ENCODE measurements at places on chromosomes 2 and 18.

GRCh38 chr2:160583146-160583535, 89.5 kb upstream of the RBMS1 start:
- DNase-seq, result no peak

DNA sequence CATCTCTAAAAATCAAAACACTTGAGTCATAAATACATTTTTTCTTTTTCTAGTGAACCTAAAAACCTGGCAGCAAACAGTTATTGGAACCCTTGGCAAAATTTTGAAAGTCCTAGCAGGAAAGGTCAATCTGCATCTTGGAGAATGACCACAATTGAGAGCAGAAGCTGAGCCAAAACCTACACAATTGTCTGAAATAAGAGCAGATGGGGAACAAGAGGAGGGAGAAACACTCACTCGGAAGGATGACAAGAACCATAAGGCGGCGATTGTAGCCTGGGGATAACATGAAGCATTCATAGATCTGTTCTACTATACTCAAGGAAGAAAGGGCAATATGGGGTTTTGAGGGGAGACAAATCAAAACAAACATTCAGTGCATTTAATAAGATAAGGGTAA, 117.0 kb downstream of the CHN1 start:
- no peak for DNase-seq

DNA sequence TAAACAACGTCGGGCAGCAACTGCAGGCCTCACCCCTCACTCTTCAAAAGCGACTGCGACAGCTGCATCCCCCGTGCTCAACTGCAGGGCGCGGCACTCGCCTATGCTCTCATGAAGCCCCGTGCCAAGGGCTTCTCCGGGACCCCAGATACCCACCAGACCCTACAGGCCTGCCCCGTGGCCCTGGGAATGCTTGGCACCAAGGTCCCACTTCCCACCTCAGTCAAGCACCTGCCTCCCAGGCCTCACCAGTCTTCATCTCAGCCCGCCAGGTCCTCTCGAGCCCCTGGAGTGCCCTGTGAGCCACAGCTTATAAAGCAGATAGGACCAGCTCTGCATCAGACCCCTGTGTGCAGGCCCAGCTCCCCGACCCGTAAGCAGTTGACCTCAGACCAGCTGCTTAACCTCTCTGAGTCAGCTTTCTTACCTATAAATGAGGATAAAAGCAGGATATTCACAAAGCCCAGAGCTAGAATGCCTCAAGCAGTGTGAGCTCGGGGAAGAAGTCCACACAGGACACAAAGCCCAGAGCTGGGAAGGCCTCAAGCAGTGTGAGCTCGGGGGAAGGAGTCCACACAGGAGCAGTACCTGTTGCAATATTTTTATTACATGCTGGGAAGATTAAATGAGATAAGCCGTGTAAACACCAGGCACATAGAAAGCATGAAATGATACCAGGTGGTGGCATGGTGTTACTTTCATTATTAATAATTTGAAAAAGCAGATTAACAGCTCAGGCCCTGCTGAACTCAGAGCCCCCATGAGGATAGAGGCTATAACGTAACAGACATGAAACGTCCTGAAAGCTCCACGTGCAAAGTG, 96.9 kb downstream of the HDAC4 start:
- DNase-seq, result no peak

- DNase-seq, result no peak
Measured at GRCh38 chr2:96636551-96637171, 1.5 kb downstream of the KANSL3 start.

GRCh38 chr2:71706836-71707235, 253.5 kb downstream of the DYSF start:
- no peak for DNase-seq

DNA sequence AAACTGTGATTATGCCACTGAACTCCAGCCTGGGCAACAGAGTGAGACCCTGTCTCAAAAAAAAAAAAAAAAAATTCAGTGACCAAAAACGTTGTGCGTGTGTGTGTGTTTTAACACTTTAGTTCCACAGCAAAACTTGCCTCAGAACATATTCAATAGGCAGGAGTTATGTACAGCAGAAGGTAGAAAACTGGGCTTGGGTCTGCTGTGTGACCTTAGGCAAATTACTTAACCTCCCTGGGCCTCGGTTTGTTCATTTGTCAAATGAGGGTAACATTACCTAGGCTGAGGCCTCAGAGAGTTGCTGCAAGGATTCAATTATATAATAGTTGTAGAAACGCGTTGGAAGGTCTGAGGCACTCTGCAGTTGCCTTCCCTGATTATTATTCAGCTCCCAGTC, 10.3 kb upstream of the SCG2 start:
- no peak for DNase-seq

- DNase-seq, result no peak
Measured at GRCh38 chr2:229490167-229490566, 219.1 kb upstream of the PID1 start.

DNA sequence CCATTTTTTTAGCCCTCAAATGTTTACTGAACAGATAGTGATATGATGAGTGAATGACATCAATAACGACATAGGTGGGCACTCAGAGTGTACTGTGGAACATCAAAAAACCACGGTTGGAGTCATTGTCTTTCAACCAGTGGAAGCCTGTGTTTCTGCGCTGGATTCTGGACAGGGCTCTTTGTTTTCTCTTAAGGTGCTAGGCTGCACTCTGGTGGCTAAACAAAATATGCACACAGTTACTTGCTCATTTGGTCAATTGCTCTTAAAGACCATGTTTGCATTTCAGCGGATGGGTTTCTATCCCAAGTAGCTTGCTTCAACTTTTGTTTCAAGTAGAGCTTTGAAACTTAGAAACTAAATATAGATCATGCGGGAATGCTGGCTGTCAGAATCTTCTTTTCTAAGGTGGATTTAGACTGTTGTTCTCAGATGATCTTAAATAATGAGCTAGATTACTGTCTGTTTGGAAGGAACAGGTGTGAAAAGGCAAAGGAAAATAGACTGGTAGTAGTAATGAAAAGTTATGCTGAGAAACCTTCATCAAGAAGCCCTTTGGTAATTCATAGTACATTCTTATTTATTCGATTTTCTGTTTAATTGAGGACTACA, 48.5 kb upstream of the LYPD6B start:
- DNase-seq, result peak; percentile 18

DNA sequence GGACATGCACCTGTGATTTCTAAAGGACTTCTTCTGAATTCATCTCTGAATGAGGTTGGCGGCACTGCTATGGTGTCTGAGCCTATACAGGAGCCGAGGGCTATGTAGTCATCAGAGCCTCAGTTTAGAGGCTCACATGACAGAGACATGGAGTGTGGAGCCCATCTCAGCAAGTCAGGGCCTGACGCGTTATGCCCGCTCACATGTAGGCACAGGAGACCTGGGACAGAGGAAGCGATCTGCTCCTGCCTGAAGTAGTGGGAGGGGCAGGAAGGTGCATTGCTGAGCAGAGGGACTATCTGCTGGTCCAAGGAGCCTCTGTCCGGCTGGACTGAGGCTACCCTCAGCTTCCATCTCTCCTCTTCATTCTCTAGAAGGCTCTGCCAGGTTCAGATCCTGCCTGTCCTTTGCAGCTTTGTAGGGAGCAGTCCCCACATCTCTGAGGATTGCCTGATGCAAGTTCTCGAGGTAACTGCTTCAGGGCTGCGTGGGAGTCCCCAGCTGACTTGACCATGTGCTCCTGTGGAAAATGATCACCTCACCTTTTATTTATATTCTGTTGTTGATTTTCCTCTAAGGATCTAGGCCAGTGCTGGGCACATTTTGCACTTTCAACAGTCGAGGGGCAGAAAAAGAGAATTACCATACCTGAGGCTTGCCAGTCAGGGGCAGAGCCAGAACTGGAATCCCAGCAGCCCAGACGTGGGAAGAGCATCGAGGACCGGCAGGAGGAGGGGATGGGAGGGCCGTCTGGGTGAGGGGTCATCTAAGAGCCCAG, 16.6 kb downstream of the KLHL29 start:
- no peak for DNase-seq

- no peak for DNase-seq
Measured at GRCh38 chr2:159612255-159612901, 4.0 kb downstream of the BAZ2B start.
